ENCODE measurements at places on chromosomes 3 and 15.

DNA sequence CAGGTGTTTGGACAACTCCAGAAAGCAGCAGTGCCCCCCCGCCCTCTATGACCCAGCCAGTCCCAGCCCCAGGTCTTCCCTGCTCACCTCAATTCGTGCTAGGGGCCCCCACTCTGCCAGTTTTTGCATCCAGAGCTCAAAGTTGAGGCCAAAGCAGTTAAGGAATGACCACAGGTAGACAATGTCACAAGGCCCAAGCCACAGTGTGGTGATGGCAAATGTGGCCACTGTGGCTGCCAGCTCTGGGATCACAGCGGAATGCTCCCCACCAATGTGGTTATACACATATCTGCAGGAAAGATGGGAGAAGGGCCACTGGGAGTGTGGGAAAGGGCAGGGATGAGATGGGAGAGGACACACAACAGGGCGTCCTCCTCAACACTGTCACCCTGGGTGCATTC is 8.2 kb downstream of the KLHL40 start:
- DNase-seq: no peak

DNA sequence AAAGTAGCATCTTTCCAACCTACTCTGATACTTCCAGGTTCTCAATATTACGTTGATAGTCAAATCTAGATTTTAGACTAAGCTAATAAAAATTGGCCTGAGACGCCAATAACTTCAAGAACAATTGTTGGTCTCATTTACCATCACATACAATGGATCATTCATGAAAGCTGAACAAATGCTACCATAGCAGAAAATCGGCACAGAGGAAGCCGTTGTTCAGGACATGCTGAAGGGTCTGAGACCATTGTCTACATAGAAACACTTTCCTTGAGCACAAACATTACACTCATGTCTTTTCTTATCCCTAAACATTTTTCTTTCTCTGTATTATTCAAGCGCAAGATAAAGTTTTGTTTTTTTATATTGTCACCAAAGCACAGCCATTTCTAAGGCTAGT is 37.2 kb upstream of the FHIT start:
- DNase-seq: no peak

GRCh38 chr15:68298882-68299381 is 21.4 kb downstream of the FEM1B start:
- no peak for DNase-seq

DNA sequence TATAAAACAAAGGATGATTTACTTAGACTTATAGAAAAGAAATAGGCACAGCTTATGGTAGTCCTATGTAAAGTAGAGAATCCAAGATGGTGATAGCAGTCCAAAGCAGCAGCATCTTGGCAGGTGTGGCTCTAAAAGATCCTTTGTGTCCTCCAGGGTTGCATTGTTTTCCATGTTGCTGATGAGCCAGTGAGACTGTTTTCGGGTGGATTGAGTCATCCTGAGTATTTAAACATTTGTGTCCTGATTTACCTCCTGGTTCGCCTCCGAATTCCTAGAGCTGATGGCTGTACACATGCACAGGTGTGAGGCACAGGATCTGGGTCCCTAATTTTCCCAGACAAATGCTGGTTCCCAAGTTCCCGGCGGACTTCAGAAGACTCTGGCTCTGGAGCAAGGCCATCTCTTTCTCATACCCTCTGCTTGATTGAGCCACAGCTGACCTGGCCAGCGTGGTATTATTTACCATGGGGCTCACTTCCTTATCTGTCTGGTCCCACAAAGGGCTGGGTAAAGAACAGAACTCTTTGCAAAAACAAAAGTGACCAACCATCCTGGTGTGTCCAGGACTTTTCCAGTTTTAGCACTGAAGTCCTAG is 51.0 kb downstream of the ARNT2 start:
- DNase-seq: no peak

- DNase-seq: peak; percentile 44
These were observed 93.2 kb downstream of the TMEM212 start for GRCh38 chr3:171936191-171936841.

GRCh38 chr15:58293622-58294550 is 137.9 kb upstream of the LIPC start:
- DNase-seq: no peak

All from CD4-positive, alpha-beta T cell treated with Interferon gamma for 1 hour (primary cell).